ENCODE measurements at places on chromosomes 3 and 15.

DNA sequence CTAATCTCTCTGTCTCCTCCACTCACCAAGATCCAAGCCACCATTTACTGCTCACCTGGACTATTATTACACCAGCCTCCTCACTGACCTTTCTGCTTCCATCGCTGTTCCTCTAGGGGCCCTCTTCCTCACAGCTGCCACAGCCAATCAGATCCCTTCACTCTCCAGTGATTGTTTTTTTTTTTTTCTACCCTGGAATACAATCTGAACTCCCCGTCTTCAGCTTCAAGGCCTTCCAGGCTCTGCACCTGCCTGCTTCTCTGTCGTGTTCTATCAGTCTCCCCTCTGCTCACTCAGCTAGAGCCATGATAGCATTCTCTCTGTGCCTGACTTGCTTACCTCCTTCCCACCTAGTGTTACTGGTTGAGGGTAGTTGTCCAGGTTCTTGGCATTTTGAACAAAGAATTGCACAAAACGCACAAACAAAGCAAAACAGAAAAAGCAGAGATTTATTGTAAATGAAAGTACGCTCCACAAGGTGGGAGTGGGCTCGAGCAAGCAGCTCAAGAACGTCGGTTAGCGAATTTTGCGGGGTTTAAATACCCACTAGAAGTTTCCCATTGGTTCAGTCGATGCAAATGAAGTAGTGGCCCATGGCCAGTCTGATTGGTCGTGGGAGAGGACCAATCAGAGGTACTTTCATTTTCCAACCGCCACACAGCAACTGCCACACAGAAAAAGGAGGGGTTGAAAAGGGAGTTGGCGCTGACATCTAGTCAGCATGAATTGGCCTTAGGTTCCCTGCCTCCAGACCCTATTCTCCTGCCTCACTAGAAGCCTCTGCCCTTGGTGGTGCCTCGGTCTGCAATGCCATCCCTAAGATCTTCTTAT is 188.9 kb downstream of the TLE3 start:
- DNase-seq: peak; percentile 32

DNA sequence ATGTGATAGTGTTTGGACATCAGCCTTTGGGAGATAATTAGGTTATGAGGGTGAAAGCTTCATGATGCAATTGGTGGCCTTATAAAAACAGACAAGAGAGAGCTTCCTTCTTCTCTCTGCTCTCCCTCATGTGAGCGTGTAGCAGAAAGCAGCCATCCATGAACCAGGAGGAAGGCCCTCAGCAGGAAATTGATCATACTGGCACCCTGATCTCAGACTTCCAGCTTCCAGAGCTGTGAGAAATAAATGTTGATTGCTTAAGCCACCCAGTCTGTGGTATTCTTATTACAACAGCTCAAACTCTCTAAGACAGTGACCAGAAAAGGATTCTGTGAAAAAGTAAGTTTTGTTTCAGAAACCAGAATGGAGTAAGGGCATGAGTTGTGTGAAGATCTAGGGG is 13.3 kb downstream of the STAC start:
- DNase-seq: no peak

GRCh38 chr3:127747751-127748521 is 74.4 kb downstream of the MGLL start:
- DNase-seq: no peak

- no peak for DNase-seq
Measured at GRCh38 chr3:170976190-170976519, 50.4 kb downstream of the SLC2A2 start.

DNA sequence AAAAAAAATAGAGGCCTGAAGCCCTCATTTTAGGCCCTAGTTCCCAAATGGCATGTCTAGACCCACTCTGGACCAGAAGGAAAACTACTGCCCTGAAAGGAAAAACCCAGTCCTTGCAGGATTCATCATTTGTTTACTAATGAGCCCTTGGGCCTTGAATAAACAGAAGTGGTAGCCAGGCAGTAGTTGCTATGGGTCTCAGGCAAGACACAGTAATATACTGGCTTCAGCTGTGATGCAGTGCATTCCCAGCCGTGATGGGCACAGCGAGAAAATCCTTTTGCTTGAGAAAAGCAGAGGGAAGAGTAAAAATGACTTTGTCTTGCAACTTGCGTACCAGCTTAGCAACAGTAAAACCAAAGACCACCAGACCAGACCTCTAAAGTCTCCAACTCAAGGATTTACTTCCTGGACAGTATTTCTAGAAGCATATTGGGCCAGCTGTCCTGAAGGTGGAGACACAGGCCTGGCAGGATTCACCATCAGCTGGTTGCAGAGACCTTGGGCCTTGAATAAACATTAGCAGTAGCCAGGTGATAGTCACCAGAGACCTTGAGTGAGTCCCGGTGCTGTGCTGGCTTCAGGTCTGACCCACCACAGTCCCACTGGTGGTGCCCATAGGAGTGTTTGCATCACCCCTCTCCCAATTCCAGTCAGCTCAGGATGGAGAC is 208.3 kb upstream of the SLITRK3 start:
- DNase-seq: peak; percentile 17

Data from SHP77 (cell line).